COR-L47 (cell line): ENCODE measurements at places on chromosomes 1 and 21.

- no peak for DNase-seq
These were observed 9.7 kb upstream of the FTCD start for GRCh38 chr21:46165098-46165497.

DNA sequence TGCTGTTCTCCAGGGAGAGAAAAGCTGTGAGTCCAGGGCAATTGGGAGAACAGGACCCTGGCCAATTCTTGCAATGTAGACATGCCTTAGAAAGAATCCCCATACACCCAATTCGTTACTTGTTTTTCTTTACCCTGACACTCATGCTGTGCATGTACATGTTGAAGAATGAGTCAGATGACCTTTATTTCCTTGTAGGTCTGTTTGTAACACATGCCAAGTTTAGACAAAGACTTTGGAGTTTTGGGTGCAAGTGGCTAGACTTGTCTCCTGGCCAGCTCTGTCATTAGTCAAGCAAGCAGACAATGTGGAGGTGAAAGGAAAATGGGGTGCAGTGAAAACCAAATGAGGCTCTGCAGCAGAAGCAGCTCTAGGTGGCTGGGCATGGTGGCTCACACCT, 38.1 kb downstream of the GNPAT start:
- DNase-seq = no peak

DNA sequence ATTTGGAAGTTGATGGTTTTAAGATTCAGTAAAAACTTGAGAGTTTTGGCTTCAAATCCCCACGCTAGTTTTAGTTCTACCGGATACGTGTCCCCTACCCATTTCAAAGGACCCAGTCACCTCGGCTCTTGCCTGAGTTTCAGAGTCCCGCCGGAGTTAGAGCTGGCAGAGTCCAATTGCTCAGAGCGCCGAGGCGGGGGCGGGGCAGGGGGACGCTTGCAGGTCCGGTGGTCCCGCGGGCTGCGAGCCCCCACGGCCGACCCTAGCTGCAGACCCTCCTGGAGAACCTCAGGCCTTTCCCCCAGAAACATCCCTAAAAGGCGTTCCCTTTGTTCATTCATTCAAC, 765 bp upstream of the VPS45 start:
- peak; percentile 46 for DNase-seq

- no peak for DNase-seq
These were observed 60.5 kb upstream of the KIAA1614 start for GRCh38 chr1:180851995-180852887.

DNA sequence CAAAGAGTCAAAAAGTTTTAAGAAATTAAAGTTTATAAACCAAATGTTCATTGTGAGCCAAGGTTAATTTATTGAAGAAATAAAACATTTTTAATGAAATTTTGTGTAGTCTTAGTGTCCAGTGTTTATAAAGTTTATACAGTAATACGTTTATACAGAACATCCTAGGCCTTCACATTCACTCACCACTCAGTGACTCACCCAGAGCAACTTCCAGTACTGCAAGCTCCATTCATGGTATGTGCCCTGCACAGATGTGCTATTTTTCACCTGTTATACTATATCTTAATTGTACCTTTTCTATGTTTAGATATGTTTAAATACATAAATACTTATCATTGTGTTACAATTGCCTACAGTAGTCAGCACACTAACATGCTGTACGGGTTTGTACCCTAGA, 33.6 kb downstream of the TYW3 start:
- DNase-seq = no peak

GRCh38 chr1:58158016-58158415, 388.5 kb downstream of the OMA1 start:
- DNase-seq = no peak
